Calu3 (cell line): ENCODE measurements at places on chromosomes 3 and 15. TPM values are rescaled to one million over a fixed set of nuclear protein-coding genes. Genes with fewer than 3 reads are reported as not detected.

DNA sequence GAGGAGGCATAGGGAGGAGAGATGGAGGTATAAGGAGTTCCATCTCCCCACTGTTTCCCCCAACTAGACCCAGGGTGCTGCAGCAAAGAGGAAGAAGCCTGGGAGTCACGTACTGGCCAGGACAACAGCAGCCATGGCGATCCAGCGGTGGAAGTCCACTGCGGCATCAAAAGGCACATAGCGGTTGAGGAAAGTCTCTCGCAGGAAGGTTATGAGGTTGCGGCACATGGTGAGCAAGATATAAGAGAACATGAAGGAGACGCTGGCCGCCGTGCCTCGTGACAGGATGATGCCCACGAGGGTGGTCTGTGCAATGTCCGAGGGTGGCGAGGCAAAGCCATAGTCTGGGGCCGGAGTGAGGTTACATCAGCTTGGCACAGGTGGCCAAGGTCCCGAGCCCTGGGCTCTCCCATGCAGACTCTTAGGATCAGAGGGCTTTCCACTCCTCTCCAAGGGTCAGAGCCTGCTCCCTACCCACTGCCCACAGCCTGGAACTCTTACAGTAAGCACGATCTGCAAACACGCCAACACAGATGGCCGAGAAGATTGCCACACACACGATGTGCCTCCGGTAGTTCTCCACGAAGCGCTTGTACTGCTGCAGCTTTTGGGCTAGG lies 14.3 kb downstream of the DUOX2 start:
- DNase-seq: no peak

- peak; percentile 45 for DNase-seq
These were observed 169.0 kb upstream of the BCL6 start for GRCh38 chr3:187914231-187914630.

DNA sequence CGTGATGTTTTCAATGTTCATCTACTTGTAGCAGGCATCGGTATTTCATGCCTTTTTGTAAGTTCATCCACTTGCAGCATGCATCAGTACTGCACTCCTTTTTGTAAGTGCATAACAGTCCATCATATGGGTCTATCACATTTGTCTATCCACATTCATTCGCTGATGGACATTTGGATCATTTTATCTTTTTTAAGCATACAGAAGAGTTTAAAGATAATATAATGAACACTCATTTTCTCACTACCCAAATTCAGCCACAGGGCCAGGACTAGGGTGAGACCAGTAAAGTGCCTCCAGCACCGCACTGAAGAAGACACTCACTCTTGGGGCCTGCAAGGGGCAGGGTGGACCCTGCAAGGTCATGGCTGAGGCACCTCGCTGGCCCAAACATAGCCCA lies 309.6 kb downstream of the UACA start:
- no peak for DNase-seq

The PHLDB2 gene
- 15.4 and 30.7 TPM in 2 replicates for total RNA-seq

The PLCB2 gene
- total RNA-seq: 37.3 and 43.1 TPM in 2 replicates

The TRIM59 gene
- 20.8 and 22.3 TPM in 2 replicates for total RNA-seq

The OCA2 gene
- total RNA-seq: not detected in 2 replicates

The LRRN1 gene
- 12.6 and 22.1 TPM in 2 replicates for total RNA-seq

The UNC13C gene
- 0.32 and 0.38 TPM in 2 replicates for total RNA-seq

The C3orf20 gene
- total RNA-seq: 0.28 and 0.39 TPM in 2 replicates
